ENCODE measurements at places on chromosomes 3 and 15. TPM values are rescaled to one million over a fixed set of nuclear protein-coding genes. Genes with fewer than 3 reads are reported as not detected.

GRCh38 chr3:23106666-23107065, 96.5 kb upstream of the UBE2E2 start:
- DNase-seq: no peak

- no peak for DNase-seq
Observed at GRCh38 chr3:121654493-121655385, 6.0 kb downstream of the HCLS1 start.

- no peak for DNase-seq
Observed at GRCh38 chr3:54756330-54756731, 171.5 kb downstream of the LRTM1 start.

GRCh38 chr3:61537366-61537765, 24.0 kb upstream of the PTPRG start:
- no peak for DNase-seq

DNA sequence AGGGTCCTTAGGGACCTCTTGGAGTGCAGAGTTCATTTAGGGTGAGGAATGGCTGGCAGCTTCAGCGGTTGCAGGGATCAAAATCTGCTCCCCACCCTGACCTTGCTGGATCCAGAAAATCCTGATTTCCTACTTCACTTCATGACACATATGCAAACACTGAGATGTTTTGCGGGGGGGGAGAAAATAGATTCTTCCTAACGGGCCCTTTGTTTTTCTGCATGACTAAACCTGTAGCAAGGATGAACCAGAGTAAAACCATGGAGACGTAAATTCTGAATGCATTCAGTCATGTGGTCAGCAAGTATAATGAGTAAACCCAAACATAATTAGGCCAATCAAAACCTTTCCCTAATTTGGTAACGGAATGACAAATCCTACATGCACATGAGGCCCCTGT, 20.0 kb upstream of the RBP1 start:
- DNase-seq: no peak

- peak; percentile 69 for DNase-seq
Observed at GRCh38 chr15:101172501-101173071, 79.3 kb downstream of the CHSY1 start.

DNA sequence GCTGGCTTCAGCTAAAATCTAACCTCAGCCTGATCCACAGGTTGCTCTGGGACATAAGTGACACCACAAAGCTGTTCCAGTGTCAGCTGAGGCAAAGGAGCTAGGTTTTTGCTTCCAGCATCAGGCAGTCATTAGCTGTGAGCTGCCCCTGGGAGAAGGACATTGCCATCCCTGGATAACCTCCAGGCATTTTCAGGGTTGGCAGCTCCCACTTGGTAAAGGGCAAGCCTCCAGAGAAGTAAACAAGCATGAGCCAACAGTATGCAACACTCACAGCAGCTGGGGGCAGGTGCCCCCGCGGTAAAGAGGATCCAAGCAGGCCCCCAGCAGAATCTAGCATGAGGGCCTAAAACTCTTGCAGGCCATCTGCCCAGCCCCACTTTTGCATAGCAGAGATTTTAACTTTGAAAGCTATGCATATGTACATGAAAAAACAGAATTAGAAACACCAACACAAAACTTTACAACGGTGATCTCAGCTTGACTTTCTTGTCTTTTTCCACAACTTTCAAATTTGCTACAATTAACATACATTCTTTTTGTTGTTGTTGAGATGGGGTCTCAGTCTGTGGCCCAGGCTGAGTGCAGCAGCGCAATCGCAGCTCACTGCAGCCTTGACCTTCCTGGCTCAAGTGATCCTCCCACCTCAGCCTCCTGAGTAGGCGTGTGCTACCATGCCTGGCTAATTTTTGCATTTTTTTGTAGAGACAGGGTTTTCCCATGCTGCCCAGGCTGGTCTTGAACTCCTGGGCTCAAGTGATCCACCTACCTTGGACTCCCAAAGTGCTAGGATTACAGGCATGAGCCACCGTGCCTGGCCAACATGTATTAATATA, 83.8 kb upstream of the TPM1 start:
- DNase-seq: no peak

- peak; percentile 96 for DNase-seq
Observed at GRCh38 chr15:60396958-60397771, 621 bp downstream of the ANXA2 start.

GRCh38 chr3:94615275-94616065, 552.6 kb downstream of the NSUN3 start:
- no peak for DNase-seq

Gene TEX55
- total RNA-seq: not detected

Gene CCDC66
- 37.5 TPM for total RNA-seq

Gene RAB11A
- 451 TPM for total RNA-seq

Gene EXOSC7
- total RNA-seq: 101 TPM

Data from lower leg skin (tissue), 4 donors.